Germinal center (tissue), 1 donor: ENCODE measurements at places on chromosomes 12 and 14.

- no peak for DNase-seq
These were observed 2.0 kb downstream of the DDIT3 start for GRCh38 chr12:57518176-57518919.

DNA sequence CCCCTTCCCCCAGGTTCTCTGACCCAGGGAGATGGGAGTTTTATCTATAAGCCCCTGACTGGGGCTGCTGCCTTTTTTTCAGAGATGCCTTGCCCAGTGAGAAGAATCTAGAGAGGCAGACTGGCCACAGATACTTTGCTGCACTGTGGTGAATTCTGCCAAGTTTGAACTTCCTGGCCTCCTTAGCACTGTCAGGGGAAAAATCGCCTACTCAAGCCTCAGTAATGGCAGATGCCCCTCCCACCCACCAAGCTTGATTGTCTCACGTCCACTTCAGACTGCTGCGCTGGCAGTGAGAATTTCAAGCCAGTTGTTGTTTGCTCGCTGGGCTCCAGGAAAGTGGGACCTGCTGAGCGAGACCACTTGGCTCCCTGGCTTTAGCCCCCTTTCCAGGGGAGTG, 31.7 kb downstream of the KLRK1 start:
- no peak for DNase-seq

GRCh38 chr14:74962493-74962892, 7.1 kb upstream of the PGF start:
- DNase-seq, result peak; percentile 63

DNA sequence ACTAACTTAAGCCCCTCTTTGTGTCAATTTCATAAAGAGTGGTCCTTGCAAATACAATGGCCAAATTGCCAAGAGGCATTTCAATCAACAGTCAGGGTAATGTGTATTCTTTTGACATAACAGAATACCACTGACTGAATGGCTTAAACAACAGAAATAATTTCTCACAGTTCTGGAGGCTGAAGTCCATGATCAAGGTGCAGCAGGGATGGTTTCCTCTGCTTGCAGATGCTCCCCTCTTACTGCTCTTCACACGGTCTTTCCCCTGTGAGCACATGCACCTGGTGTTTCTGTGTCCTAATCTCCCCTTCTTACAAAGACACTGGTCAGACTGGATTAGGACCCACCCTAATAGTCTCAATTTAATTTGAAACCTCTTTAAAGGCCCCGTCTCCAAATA, 31.9 kb downstream of the FGFR1OP2 start:
- DNase-seq, result no peak

DNA sequence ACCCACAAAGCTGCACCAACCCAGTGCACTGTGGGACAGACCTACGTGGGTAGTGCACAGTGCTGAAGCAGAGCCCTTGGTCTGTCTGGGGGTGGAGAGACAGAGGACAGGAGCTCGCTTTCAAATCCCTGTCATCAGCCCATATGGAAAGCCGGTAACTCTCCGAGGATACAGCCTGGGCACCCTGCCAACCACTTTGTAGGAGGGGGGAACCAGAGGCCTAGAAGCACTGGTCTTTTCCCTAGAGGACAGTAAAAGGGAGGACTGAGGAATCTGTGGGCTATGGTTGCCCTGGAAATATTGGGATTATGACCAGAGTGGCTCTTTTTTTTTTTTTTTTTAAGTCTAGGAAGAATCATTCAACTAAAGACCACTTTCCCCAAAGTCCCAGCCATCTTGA, 74.3 kb downstream of the MAP3K9 start:
- DNase-seq, result no peak

- no peak for DNase-seq
These were observed 72.9 kb upstream of the ELK3 start for GRCh38 chr12:96121271-96121711.

- no peak for DNase-seq
These were observed 3.6 kb downstream of the SSTR1 start for GRCh38 chr14:38211255-38211735.

DNA sequence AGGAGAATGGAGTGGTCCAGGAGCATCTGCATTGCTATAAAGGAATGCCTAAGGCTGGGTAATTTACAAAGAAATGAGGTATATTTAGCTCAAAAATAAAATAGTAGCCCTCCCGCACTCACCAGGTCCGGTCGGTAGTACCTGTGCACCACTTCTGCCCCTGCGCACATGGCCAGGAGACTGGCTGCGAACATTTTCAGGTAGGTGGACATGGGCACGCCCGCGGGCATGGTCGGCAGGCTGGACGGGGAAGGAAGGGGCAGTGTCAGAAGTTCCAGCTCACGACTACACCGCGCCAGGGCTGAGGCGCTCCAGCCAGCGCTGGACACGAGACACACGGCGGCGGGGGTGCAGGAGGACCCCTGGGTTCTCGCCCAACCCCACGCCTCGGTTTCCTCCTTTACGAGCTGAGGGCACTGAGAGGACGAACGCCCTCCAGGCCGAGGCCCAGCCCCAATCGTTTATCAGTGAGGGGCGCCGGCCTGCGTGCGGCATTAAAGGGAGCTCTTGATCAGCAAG, 9.1 kb upstream of the TDG start:
- DNase-seq, result no peak

GRCh38 chr12:75981247-75982168, 50.1 kb downstream of the PHLDA1 start:
- no peak for DNase-seq

DNA sequence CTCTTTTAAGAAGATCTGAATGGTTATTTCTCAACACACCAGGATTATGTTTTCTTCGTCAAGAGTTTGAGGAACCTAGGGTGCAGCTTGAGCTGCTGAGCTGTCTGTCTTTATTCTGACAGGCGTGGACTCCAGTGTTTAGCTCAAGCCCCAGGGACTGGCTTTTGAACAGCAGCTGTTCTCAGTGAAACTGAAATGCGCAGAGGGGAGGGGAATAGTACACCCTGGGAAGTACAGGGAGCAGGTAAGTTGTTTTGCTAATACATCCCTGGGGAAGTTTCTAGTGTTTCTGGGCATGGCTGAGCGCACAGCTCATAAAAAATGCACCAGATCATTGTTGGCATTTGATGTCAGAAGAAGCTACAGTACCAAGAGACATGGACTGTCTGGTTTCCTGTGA, 659.8 kb downstream of the DIO2 start:
- DNase-seq, result no peak
